Occipital lobe (tissue), 3 donors: ENCODE measurements at places on chromosomes 7 and 10. TPM values are rescaled to one million over a fixed set of nuclear protein-coding genes. Genes with fewer than 3 reads are reported as not detected.

- DNase-seq, result no peak
These were observed 143.7 kb upstream of the COL1A2 start for GRCh38 chr7:94250987-94251386.

DNA sequence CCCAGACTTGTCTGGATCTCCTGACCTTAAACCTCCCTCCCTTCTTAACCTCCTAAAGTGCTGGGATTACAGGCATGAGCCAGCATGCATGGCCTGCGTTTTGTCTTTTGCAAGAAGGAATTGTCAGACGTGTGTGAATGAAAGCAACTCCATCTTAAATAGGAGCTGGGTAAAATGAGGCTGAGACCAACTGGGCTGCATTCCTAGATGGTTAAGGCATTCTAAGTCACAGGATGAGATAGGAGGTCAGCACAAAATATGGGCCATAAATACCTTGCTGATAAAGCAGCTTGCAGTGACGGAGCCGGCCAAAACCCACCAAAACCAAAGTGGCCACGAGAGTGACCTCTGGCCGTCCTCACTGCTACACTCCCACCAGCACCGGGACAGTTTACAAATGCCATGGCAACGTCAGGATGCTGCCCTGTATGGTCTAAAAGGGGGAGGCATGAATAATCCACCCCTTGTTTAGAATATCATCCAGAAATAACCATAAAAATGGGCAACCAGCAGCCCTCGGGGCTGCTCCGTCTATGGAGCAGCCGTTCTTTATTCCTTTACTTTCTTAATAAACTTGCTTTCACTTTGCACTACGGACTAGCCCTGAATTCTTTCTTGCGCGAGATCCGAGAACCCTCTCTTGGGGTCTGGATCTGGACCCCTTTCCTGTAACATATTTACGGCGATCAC lies 41.2 kb upstream of the SDK1 start:
- no peak for DNase-seq

GRCh38 chr7:99380823-99381663 lies 6.5 kb downstream of the ARPC1B start:
- DNase-seq, result no peak

DNA sequence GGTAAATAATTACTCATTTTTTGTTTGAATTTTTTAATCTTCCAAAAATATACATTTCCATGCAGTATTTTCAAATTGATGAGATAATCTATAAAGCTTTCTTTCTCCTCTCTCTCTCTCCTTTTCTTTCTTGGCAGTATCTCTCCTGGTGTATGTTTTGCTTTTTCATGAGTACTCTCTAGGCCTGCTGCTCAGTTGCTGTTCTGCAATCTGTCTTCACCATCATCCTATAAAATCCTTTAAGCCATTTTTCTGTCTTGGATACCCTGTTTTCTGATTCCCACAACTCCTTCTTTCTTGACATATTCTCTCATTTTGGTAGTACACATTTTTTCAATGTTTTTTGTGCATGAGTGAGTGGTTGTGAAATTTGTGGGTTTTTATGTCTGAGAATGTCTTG lies 1558.1 kb upstream of the LRRTM3 start:
- no peak for DNase-seq

PSAP gene
- 385 TPM for total RNA-seq

MYO3A gene
- 3.6 TPM for total RNA-seq

DNA sequence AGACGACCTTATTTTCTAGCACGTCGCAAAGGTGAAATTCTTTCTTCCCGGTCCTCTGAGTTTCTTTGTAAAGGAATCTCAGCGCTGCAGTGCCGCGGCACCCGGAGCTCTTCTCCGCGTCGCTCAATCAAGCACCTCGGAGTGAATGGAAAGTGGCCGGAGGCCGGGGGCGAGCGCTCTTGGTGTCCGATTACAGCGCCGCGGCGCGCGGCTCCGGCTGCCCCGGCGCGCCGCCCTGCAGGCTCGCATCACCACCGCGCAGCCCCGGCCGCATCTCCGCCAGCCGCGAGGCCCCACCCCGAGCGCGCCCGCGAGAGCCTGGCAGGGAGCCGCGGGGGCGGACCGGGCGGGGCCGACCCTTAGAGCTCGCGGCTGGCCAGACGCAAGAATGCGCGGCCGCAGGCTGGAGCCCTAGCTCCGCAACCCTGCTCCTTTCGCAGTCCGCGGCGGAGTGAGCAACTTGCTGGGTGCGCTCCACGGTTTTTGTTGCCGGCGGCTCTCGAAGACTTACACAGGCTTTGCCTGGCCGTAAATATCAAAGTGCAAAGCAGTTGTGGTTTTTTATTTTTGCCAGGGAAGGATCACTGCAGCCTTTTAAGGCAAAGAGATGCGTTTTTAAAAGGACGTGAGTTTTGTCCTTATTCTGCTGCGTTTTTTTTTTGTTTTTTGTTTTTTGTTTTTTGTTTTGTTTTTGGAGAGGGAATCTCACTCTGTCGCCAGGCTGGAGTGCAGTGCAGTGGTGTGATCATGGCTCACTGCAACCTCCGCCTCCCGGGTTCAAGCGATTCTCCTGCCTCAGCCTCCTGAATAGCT lies at the start of gene SEMA3C:
Gene SEMA3C, minus strand, starts transcription at position 143 of the 813 bp plus-strand sequence. CDS start 2,270 bp downstream, outside the sequence.
- peak; percentile 82 for DNase-seq

DNA sequence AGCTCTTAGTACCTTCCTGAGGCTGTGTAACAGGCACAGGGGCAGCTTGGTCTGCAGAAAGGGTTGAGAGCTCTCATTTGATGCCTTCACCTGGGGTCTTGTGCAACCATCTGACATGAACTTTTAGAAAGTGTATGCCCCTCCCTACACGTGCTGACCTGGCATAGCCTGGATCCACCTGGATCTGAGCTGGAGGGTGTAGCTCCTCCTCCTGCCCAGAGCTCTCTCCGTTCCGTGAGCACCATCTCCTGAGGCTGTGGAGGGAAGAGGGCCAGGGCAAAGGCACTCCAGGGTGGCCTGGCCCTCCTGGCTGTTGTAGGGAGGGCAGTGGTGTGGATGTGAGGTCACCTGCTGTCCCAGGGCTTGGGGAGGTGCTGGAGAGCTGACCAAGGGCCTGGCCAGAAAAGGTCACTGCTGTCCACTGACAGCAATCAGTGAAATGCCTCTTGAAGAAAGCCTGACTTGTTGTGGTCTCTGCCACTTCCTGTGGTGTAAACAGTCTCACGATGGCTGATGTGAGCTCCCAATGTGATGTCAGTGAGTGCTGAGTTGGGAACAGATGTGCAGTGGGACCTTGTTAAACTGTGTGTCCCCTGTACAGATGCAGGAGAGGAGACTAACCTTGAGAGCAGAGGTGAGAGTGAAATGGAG lies 23.0 kb downstream of the AMZ1 start:
- no peak for DNase-seq

- DNase-seq, result no peak
These were observed 192.6 kb upstream of the LYZL2 start for GRCh38 chr10:30821994-30822692.

GRCh38 chr10:18236756-18237155 lies 96.5 kb downstream of the CACNB2 start:
- DNase-seq, result no peak

DNA sequence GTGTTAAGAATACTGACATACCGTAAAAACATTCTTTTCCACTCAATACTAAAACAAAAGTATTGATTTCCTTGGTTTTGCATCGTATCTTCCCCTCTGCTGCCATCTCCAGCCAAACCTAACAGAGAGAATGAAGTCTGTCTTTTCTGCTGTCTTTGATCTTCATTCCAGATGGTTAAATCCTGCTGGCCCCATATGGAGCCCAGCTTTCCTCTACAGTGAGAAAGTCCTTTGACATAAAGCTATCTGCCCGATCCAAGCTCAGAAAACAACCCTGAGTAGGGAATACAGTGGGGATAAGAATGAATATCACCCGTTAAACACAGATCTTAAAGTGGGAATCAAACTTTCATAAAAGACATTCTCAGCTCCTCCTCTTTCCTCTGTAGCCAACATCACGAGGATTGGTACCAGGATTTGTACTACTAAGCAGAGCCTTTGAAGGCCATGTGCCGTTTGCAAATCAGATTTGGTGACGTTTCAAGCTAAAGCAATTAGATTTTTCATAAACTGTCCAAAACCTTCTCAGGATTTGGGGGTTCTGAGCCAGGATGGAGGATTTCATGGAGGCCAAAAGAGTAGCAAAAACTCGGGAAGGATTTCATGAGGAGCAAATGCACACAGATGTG lies 30.8 kb upstream of the GPAM start:
- no peak for DNase-seq

DNA sequence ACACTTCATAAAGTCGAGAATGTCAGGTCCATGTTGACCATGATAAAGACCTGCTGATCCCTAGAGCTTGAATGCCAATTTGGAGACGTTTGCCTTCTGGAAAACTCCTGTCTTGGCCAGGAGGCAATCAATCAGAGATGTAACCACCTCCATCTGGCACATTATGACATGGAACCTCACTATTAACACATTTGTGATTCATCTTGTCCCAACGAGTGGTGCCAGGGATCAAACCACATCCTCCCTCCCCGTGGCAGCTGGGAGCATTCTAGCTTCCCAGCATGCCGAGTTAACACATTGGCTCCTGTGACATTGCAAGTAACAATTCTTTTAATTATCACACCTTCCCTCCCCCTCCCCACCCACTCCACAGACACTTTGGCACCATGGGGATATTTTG lies 84.0 kb upstream of the PPP1R17 start:
- peak; percentile 3 for DNase-seq

BRAF gene
- 100 TPM for total RNA-seq

DNA sequence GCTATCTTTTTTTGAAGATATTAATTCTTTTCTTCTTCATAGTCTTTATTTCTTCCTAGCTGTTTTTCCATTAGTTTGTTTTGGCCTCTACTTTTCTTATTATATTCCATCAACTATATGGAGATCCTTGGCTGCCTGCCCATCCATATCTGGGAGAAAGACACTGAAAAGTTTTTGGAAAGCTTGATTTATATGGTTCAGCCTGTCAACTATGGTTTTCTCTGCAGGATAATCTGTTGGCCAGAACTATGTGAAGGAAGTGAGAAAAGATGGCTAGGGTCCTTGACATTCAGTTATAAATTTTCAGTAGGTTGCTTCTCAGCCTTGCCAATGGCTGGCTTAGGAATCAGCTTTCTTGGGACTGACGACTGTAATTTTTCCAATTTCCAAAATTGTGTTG lies 10.0 kb upstream of the CDK14 start:
- no peak for DNase-seq

GRCh38 chr10:3046210-3046779 lies 21.1 kb upstream of the PFKP start:
- DNase-seq, result no peak

DNA sequence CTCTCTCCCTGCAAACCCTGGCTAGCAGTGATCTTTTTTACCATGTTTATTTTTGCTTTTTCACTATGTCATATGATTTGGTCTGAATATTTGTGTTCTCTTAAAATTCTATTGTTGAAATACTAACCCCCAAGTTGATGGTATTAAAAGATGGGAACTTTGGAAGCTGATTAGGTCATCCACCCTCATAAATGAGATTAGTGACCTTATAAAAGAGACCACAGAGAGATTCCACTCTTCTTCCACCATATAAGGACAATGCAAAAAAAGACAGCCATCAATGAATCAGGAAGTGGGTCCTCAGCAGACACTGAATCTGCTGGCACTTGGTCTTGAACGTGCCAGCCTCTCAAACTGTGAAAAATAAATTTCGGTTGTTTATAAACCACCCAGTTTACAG lies 112.8 kb upstream of the KCND2 start:
- DNase-seq, result no peak

GRCh38 chr10:34125702-34126101 lies 689.4 kb downstream of the PARD3 start:
- DNase-seq, result no peak

DNA sequence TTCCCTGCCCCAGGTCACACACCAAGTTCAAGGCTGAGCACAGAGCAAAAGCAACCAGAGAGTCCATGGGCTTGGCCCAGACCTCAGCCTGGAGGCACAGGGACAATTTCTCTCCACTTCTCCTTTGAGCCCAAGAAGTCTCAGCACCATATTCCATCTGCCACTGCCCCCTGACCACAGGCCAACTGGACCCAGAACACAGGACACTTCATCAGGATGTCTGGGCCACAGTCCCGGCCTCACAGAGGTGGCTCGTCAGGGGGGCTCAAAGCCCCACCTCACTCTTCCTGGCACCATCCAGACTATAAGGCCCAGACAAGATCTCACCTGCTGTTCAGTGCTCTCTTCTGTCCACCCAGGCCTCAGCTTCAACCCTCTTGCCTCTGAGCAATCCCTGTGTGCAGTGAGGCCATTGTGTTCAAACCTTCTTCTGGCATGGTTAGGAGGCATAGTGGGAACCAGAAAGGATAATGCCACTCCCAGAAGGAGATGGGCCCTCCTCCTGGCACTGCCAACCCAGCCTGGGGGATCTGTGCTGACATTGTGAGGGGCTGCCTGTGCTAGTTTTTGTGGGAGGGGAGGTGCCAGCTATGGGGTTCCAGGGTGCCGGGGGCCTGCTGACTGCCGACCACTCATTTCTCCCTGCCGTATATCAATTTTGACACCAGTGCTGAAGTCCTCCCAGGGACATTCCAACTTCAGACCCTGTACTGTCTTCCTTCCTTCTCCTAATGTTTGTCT lies 49.7 kb upstream of the ANTXRL start:
- DNase-seq, result no peak

DNA sequence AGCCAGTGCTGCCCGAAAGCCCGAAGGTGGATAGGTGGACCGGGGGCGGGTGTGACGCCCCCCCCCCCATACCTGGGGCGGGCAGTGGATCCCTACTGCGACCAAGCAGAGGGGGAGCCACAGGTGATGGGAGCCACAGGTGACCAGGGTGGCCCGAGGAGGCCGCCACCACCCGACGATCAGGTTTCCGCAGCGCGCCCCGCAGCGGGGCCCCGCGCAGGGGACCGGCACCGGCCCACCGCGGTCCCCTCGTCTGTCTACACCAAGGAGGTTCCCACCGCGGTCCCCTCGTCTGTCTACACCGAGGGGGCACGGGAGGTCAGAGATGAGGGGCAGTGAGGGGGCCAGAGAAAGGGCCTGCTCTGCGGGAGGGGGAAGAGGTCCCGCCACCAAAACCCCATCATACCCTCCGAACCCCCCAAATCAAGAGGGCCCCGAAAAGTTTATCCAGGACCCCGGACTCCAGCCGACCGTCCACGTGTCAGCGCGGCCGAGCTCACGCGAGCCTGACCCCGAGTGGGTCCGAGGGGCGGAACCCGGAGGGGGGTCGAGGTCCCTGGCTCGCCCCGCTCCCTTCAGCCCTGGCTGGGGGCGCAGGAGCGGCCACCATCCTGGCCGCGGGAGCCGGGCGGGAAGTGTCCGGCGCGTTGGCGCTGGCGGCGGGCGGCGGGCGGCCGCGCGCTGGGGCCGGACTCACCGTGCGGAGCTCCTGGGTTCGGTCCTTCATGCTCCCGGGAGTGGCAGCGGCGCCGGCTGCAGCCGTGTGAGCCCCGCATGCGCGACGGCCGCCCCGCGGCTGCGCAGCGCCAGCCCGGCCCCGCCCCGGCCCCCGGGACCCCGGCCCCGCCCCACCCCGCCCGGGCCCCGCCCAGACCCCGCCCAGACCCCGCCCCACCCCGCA lies at the start of gene STX1A:
Gene STX1A, minus strand, starts transcription at position 765 of the 901 bp plus-strand sequence. Its CDS starts 38 bp downstream, at position 727.
- DNase-seq, result peak; percentile 38

- DNase-seq, result no peak
These were observed 258.9 kb upstream of the NPY start for GRCh38 chr7:24025094-24025493.

DNA sequence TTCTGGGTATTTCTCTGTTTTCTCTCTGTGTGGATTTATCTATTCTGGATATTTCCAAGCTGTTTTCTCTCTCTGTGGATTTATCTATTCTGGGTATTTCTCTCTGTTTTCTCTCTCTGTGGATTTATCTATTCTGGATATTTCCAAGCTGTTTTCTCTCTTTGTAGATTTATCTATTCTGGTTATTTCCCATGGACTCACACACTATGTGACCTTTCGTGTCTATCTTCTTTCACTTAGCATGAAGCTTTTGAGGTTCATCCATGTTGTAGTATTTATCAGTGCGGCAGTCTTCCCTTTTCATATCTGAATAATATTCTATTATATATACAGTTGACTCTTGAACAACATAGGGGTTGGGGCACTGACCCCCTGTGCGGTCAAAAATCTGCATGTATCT lies 435.0 kb upstream of the CNTNAP2 start:
- no peak for DNase-seq

CC2D2B gene
- 2.0 TPM for total RNA-seq
